SIG-M5 (cell line): ENCODE measurements at places on chromosomes 16 and 17.

DNA sequence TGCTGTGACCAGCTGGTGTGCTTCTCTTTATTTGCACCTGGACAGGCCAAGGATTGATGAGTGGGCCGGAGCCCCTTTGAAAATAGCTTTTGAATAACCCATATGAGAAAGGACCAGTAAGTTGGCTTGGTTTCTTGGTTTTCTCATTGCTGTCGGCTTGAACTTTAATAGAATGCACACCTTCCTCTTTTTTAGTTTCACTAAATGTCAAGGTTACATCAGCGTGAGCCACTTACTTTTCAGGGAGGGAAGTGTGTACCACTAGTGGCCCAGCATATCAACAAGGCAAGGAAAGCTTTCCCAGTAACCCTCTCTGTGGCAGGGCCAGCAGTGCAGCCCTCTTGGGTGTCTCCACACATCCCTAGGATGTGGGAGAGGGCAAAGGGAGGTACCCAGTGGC is 433.3 kb downstream of the CA10 start:
- DNase-seq, result no peak

DNA sequence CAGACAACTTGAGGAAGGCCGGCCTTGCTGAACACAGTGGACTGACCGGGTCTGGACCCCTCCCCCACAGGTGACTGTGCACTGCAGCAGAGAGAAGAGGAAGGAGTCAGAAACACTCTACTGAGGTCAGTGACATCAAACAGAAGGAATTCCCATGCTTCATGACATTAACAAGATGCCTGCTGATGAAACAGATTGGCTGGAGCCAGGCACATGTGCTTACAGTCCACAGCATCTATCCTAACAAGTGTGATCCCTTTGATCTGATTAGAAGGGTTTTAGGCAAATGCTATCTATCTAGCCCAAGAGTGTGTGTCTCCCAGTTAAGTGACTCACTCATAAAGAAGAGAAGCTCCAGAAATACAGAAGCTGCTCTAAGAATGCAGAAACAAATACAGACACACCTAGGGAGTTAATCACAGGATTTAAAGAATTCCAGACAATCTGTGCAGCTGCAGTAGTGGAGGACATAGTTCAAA is 90.2 kb downstream of the SYCE1L start:
- no peak for DNase-seq

DNA sequence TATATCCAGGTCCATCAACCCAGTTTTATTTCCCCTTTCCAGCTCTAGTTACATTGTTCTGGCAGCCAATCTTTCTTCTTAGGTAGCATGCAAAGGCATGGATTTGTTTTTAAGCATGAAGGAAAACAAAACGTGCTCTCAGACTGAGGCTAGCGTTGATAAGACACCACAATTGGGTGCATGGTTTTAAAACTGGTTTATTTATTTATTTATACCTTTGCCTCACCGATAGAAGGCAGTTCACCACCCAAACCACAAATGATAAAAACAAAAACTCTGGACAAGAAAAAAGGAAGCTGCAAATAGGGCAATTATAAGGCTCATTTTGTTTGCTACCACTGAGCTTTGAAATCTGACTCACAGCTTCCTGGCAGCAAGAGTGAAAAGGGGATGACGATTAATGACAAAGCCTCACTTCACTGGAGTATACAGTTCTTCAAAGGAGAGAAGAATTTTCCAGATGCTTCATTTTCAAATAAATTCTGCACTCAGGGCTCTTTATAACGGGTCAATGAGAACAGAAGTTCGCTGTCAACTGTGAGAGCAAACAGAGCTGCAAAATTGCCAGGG is 278.4 kb upstream of the IRX5 start:
- DNase-seq, result no peak

DNA sequence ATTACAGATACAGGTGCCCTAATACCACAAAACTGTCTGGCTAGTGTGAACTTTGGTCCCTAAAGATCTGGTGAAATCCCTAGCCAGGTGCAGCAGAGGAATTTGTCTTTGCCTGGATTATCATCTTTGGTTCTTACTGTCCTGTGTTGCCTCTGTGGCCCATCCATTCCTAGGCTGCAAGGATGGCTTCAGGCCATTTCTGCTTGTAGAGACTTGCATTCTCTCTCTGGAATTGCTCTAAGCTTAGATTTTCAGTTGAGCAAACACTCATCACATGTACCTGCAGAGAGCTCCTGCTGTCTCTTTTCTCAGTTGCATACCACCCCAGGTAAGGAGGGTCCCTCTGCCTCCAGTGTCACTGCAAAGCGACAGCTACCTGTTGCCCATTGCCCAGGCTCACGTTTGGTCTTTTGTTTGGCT is 114.9 kb downstream of the PRKCA start:
- DNase-seq, result no peak

- no peak for DNase-seq
Observed at GRCh38 chr16:66359012-66359411, 7.5 kb upstream of the CDH5 start.

DNA sequence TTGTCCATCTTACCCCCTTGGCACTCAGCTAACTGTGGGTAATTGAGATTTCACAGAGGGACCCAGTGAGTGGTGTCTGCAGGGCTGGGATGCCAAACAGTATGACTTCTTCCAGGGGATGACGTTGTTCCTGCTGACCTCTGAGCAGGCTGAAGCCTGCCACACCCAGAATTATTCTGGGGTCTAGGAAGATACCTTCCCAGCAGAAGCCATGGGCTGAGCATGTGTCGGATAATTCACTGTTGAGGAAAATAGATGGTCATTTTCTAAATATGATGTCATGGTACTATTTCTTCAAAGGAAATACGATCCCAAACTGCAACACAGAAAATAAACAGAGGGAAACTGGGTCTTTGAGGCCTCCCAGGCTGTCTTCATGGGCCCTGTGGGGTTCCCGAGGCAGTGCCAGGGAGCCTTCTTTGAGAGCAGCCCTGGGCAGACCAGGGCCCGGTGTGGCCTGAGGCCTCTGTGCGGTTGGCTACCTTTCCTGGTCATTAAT is 17.4 kb downstream of the WNT9B start:
- DNase-seq, result no peak

DNA sequence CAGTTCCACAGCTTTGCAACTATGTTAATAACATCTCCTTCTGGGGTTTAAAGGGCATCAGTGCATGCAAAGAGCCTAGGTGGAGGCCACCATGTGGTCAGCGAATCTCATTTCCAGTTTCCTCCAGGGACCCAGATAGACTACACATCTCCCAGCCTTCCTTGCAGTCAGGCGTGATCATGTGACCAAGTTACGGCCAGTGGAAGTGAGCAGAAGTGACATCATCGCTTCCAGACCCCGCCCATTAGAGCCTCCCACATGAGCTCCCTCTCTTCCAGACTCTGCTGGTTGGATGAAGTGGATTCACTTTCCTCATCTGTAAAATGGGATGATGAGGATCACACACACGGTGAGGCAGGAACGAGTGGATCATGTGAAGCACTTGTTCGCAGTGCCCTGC is 27.4 kb upstream of the KDM8 start:
- no peak for DNase-seq

DNA sequence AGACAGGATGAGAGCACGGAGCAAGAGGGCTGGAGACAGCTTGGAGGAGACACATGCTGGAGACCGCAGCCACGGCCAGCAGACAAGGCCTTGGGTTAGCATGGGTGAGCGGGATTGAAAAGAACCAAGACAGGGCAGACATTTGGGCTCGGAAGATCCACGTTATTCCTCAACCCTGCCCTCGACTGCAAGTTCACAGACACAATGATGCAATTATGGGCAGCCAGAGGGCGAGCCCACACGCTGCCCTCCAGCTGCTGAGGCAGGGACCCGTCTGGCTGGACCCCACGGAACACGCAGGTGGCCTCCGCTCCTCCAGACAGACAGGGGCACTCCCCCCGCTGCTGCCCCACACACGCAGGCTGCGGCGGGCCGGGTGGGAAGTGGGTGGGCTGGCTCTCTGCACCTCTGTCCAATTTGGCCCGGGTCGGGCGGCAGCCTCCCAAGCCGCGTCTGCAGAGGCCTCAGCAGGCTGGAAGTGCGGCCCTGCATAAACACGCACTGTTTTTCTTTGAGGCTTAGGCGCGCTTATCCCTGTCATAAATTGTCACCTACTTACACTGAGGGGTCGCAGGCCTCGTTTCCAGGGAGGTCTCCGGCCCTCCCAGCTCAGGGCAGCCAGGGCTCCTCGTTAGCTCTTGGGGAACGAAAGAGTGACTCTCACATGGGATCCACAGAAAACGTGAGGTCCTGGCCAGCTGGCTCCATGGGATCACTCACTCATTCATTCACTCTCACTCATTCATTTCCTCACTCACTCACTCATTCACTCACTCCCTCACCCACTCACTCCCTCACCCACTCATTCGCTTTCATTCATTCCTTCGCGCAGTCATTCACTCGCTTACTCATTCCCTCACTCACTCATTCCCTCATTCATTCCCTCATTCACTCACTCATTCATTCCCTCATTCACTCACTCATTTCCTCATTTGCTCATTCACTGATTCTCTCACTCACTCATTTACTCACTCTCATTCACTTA is 303.9 kb downstream of the C16orf95 start:
- DNase-seq, result no peak

DNA sequence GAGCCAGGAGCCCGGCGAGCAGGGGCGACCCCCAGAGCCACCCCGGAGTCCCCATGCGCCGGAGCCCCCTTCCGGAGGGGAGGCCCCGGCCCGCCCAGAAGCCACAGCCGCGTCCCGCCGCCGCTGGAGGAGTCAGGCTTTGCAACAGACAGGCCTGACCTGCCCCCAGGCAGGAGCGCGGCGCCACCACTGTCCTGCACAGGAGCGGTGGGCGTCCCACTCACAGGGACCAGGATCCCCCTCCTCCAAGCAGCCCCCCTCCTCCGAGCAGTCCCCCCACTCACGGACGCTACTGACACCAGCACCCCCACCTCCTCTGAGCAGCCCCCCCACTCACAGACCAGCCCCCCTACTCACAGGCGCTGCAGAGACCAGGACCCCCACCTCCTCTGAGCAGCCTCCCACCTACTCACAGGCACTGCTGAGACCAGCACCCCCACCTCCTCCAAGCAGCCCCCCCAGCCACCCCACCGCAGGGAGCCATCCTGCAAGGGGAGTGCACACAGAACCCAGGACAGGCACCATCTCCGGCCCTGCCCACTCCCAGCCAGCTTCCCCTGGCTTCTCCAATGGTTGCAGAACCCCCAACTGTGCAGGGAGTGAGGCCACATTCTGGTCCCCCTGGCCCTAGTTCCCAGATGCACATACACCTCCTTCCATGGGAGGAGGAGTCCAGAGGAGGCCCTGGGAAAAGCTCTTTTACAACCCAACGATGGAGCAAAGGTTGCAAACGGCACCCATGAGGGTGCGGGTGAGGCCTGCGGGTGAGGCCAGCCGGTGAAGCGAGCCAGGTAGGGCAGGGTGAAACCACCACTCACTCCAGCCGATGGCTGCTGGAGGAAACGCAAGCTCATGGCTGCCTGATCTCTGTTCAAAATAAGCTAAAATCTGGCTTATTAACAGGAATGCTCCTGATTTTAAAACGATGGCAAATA is 69.9 kb downstream of the ABR start:
- DNase-seq, result no peak

DNA sequence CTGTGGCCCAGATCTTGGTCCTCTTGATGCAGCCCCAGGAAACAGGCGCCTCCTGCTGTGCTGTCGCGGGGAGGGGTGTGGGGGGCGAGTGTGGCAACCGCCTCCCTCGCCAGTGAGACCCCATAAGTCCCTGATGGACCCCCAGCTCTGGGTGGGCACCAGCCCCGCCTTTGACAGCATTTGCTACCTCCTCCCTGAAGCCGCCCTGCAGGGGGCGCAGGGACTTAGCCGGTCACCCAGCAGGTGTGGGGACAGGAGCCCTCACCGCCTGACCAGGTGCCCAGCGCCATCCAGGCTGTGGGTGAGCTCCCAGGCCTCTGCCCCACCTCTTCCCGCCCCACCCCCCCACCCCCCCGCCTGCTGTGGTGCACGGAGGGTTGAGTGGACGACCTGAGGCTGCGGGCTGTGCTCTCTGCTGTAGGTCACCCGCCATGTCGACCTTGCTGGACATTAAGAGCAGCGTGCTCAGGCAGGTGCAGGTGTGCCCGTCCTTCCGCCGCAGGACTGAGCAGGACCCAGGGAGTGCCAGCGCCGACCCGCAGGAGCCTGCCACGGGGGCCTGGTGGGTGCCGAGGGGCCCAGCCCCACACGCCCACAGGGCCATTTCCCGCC is 4.8 kb downstream of the BAIAP3 start:
- DNase-seq, result no peak

DNA sequence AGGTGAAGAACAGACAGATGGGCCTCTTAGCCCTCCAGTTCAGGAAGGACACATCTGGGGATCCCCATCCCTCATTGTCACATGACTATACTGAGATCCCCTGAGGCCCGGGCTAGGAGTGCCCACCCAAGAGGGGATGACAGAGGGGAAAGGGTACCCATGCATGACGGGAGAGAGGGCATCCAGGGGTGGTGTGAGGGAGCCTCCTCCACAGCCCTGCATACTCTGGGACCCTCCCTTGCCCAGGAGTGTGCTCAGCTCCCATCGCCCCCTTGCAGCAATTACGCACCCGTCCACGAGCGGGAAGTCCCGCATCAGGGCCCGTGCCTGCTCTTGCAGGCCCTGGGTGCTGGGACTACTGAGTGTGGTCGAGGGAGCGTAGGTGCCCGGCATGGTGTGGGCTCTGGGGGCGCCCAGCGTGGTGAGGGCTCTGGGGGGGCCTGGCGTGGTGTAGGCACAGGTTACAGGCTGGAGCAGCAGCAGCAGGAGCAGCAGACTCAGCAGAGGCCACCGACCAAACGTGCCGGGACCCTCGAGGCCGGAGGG is 6.5 kb downstream of the DPEP2 start:
- no peak for DNase-seq

GRCh38 chr16:58451265-58451689 is 48.7 kb upstream of the NDRG4 start:
- DNase-seq, result no peak

- no peak for DNase-seq
Observed at GRCh38 chr17:75642182-75642783, 9.0 kb downstream of the SMIM5 start.

GRCh38 chr17:72975509-72975908 is 117.0 kb downstream of the SLC39A11 start:
- no peak for DNase-seq

DNA sequence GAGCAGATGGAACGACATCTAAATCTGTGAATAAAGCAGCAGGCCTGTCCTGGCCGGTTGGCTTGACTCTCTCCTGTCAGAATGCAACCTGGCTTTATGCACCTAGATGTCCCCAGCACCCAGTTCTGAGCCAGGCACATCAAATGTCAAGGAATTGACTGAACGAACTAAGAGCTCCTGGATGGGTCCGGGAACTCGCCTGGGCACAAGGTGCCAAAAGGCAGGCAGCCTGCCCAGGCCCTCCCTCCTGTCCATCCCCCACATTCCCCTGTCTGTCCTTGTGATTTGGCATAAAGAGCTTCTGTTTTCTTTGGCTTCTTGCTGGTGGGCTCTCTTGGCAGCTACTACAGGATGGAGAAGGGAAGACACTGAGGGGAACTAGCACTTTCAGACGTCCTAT is 4.1 kb upstream of the RSAD1 start:
- DNase-seq, result no peak

- DNase-seq, result no peak
Observed at GRCh38 chr16:25063865-25064264, 47.7 kb upstream of the LCMT1 start.
